ENCODE measurements at places on chromosomes 13 and 19. TPM values are rescaled to one million over a fixed set of nuclear protein-coding genes. Genes with fewer than 3 reads are reported as not detected.

DNA sequence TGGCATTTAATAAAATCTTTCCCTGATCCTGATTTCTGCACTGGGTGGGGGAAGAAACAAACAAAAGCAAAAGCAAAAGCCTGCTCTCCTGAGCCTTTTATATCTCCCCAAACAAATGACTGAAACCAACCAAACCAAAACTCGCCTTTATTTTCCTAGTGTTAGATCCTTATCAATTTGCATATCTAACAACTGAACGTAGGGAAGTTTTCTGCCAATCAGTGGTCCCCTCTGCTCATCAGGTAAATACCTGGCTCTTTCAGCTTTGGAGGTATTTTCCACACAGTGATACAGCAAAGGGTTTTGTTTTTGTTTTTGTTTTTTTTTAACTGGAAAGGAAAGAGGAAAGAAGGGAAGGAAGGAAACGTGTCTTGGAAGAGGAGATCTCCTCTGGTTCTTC is 3.3 kb downstream of the AMER2 start:
- no peak for DNase-seq

DNA sequence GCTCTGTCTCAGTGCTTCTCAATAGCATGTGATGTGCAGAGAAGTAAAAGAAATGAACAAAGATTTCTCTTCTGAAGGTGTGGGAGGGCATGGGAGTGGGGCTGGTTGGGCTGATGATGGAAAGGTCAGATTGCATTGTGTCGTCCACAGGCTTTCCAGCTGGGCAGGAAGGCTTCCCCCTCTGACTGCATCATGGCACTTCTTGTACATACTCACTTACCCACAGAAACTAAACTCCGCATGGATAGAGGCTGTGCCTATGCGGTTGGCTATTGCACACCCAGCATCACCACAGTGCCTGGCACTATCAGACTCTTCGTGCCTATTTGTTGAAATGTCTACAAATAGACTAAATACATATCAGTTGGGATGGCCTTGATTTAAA is 24.4 kb upstream of the TNFSF11 start:
- no peak for DNase-seq

- DNase-seq: no peak
Measured at GRCh38 chr13:20301403-20302071, 69.4 kb upstream of the GJB6 start.

DNA sequence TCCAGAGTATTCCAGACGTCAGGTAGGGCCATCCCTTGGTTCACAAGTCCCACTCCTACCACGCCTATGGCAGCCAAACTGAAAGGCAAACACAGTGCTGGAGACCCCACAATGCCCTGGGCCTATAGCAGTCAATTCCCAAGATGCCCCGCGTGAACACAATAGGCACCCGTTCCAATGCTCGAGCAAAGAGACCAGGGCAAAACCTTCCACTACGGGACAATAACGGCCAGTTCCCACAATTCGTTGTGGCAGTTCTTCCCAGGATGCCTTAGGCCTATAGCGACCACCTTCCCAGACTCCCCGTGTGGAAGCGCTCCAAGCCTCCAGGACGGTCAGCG is 538 bp downstream of the ZNF428 start:
- no peak for DNase-seq

- DNase-seq: no peak
Measured at GRCh38 chr13:26465514-26465913, 92.0 kb upstream of the WASF3 start.

DNA sequence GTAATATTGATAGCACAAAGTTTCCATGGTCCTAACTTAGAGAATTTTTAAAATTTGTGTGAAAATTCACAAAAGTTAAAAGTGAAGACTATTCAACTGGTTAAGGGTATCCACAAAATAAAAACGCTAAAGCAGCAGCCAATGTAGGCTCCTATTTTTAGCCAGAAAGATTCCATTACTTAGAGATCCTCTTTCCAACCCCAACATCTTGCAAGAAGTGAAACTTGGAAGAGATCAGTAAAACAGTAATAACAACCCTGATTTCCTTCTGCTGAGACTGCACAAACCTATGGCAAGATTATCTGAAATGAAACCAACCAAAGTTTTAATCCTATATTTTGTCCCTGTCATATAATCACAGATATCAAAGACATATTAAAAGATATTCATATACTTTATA is 8.5 kb downstream of the TBC1D4 start:
- DNase-seq: no peak

GRCh38 chr13:111158136-111158805 is 43.2 kb downstream of the ARHGEF7 start:
- DNase-seq: no peak

- DNase-seq: peak; percentile 86
Measured at GRCh38 chr19:13164343-13165161, 14.3 kb downstream of the IER2 start.

The RNF225 gene
- 1.1 TPM for total RNA-seq

The PDE4C gene
- total RNA-seq: 0.14 TPM

The ZNF780A gene
- 14.7 TPM for total RNA-seq

The MCEMP1 gene
- not detected for total RNA-seq

The MEIOSIN gene
- not detected for total RNA-seq

The CCDC8 gene
- not detected for total RNA-seq
